ENCODE measurements at places on chromosomes 16 and 17. TPM values are rescaled to one million over a fixed set of nuclear protein-coding genes. Genes with fewer than 3 reads are reported as not detected.

The SALL1 gene
- not detected for total RNA-seq

DNA sequence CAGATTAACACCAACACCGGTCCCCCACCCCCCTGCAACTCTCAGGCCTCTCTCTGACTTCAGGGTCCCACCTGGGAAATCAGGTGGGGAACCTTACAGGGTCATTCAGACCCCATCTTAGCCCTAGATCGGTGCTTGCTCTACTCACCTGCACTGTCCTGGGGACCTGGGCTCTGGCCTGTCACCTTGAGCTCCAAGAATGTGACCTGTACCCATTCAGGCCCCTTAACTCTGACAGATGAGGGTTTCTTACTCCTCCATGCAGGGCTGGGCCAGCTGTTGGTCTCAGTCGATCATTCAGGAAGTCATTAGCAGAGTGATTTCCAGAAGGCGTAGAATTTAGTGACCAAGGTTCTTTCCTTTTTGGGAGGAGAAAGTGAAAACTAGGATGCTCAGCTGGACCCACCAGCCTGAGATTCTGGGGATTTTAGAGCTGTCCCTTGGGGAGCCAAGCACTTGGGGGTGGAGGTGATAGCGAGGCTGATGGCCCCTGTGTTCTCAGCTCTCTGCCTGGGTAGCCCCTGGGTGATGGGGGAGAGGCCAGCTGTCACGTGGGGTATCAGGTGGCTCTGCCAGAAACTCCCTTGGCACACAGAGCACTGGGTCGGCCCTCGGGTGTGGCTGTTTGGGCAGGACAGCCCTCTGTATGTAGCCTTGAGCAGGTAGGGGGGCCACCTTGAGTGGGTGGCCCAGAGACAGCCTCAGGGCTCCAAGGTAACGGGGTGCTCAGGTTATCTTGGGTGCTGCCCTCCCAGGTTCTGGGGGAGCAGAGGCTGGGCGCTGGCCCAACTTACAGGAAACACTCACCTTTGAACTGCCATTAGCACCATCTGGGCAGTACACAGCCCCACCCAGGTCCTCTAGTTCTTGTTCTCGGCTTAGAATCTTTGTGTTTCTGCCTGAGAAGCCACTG is 724 bp downstream of the MVP start:
- no peak for DNase-seq

DNA sequence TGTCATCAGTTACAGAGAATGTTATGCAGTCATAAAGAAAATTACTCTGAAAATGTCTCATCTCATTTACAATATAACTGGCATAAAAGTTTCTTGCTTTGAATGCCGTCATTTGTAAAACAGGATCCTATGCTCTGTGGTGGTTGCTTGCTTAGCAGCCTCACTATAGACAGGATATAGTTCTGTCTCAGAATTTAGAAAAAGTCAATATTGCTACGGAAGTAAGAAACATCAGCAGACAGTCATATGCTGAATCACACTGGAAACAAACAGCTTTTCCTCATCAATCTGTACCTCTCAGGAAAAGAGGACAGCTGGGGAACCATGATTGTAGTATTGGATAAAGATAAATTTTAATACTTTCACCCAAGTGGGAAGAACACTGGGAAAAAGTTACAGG is 105.5 kb downstream of the MYO1D start:
- no peak for DNase-seq

DNA sequence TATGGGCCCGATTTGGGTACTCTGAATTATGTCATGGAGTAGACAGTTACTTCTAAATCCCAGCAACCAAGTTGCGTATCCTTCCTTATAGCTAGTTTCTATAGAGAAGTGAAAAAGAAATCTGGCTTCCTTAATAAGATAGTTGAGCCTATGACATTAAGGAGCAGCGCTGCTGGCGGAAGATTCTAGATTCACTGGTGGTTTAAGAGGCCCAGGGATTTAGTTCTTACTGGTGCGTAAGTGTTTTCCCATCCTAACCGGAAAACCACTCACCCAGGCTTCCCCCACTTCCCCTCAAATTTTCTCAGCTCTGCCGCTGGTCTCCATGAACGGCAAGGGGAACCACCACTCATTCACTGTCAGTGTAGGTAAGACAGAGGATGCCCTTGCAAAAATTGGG is 230.4 kb downstream of the CPPED1 start:
- DNase-seq, result peak; percentile 16

All from posterior vena cava (tissue), 2 donors.